Neural crest cell (in vitro differentiated cells): ENCODE measurements at places on chromosomes 12 and 14. TPM values are rescaled to one million over a fixed set of nuclear protein-coding genes. Genes with fewer than 3 reads are reported as not detected.

DNA sequence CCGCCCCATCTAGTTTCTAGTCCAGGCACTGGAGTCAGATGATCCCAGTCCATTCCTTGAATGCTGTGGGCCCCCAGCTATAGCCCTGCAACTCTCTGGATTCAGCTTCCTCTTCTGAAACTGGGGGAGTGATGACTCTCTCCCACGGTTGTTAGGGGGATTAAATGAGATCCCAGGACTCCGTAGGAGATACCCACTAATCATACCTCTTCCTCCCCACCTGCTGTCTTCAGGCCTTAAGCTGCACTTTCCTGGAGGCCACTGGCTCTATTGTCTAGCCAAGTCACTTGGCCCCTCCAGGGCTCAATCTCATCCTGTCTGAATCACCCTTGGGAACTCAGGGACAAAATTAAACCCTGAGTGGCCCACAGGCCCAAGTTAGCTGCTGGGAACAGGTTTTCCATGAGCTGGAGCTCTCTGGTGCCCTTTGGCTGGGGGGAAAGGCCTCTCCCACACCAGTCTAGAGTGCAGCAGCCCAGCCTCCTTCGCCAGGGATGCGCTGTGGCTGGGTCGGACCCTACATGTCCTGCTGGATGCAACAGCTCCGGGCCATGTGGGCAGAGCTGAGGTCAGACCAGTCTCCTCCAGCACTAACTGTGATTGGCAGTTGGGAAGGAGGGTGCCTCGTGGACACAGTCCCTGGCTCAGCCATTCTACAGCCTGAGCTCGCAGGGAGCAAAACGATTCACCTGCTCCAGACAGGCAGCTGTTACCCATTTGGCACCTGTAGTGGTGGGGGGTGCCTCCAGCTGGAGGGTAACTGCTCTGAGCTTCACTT lies 6.0 kb upstream of the ASB2 start:
- DNase-seq, result no peak

DNA sequence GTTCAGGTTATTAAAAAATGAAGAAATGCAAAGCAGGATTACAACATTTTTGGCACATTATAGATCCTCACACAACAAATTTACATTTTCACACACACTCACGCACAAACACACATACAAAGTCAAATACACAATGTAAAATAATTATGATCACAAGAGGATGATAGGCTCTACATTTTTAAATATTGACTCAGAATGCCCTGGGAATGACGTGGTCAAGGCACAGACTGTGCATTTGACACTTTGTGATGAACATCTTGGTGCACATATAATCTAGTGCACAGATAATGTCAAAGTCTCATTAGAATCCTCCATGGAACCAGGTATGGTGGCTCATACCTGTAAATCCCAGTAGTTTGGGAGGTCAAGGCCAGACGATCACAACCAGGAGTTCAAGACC lies 49.4 kb downstream of the DPF3 start:
- no peak for DNase-seq

OASL gene
- total RNA-seq, result not detected in 2 replicates

GRCh38 chr14:90373887-90374286 lies 22.9 kb upstream of the CALM1 start:
- no peak for DNase-seq

GRCh38 chr12:131142891-131143657 lies 189.4 kb downstream of the ADGRD1 start:
- DNase-seq, result no peak

LRFN5 gene
- total RNA-seq, result 1.3 and 1.5 TPM in 2 replicates

DNA sequence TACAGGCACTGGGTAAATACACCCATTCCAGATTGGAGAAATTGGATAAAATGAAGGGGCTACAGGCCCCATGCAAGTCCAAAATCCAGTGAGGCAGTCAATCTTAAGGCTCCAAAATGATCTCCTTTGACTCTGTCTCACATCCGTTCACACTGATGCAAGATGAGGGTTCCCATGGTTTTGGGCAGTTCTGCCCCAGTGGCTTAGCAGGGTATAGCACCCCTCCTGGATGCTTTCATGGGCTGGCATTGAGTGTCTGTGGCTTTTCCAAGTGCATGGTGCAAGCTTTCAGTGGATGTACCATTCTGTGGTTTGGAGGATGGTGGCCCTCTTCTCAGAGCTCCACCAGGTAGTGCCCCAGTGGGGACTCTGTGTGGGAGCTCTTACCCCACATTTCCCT lies 427.2 kb downstream of the TRHDE start:
- no peak for DNase-seq

DNA sequence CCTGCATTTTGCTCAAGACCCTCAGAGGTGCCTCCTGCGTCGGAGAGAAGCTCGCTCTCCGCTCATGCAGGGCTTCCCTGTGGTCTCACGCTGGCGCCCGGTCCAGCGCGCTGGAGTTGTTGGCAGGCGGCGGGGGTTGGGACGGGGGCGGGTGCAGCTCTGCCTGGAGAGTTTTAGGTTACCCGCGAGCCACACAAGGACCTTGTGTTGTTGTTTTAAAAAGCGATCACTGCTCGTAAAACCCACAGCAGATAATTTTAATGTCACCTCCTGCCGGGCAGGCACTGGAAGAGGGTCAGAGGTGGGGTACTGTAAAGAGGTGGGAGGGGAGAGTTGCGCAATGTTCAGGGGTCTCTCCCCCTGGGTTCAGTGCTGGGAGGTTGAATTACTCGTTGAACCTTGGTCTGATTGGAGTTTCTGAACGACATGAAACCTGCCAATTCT lies 850 bp downstream of the SMOC1 start:
- DNase-seq, result no peak

DNA sequence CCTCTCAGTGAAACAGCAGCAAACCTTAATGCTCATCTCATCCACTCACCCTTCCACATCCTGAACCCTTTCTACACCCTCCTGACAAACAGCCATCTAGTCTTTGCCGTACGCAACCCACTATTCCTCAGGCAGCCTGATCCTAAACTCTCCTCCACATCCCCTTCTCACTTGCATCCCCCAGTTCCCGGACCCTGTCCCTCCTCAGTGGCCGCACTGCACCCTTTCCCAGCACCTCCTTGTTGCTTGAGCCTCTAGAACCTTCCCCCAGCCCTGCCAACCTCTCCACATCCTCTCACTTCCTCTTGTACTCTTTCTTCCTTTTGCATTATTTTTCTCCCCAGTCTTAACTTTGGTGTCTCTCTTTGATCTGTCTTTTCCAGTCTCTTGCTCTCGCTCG lies 42.9 kb downstream of the IQSEC3 start:
- no peak for DNase-seq

ADAM20 gene
- 0.23 and 0.37 TPM in 2 replicates for total RNA-seq

DNA sequence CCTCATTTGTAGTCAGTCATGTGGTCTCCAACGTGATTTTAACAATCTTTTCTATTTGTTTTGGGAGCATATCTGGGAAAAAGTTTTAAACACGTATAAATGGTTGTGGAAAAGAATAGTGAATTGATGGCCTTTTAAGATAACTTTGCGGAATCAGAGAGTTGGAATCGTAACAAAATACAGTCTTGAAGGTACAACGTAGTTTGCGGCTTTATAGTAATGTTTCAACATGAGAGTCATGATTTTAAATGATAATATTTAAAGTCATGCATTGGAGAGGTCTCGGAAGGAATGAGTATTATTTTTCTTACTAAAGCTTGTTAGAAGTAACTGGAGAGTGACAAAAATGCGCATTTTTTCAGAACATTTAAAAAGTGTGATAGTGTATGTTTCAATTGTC lies 1.6 kb downstream of the AEBP2 start:
- no peak for DNase-seq

DNA sequence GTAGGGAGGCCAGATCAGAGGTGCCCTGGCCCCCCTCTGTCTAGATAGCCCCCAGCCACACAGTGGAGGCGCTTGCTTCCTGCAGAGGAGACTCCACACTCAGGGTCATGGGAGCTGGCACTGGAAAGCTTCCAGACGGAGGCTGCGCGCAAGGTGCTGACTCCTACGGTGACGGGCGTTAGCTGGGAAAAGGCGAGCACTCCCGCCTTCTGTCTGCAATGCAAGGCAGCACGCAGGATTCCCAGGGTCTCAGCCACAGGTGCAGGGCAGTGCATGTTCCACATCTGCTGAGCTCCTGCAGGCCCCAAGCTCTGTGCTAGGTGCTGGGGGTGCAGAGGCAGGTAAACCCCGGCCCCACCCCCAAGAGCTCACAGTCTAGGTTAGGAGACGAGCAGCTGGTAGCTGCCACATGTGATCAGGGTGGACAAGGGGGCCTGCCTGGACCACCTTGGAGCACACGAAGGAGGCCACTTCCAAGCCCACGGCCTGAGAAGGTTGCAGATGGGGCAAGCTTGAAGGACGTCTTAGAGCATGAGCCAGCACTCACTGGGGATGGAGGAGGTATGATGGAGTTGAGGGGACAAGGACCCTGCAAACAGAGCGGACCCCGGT lies 310.9 kb upstream of the DIO3 start:
- no peak for DNase-seq

DNA sequence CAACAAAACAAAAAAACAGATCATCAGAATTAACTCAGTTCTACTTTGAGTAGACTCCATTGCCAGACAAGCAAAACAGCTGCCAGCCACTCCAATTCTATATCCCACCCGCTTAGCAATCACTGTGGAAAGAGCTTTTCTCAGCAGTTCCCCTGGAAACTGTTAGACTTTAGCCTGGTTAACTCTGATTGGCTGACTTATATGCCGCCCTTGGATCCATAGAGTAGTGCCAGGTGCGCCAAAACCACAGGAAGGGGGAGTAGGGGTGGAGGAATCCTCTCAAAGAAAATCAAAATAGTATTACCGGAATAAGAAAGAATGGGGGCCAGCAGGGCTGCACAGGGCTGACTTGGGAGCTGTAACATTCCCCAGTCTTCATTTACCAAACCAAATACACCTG lies 5.4 kb upstream of the EML5 start:
- no peak for DNase-seq

- no peak for DNase-seq
Observed at GRCh38 chr14:94536836-94537235, 24.4 kb upstream of the SERPINA4 start.

- no peak for DNase-seq
Observed at GRCh38 chr12:5267603-5268423, 164.1 kb upstream of the NTF3 start.

RND1 gene
- 4.2 and 6.1 TPM in 2 replicates for total RNA-seq

KRT83 gene
- not detected in 2 replicates for total RNA-seq

HRK gene
- total RNA-seq, result 1.7 and 2.2 TPM in 2 replicates

- DNase-seq, result no peak
Observed at GRCh38 chr14:24838945-24839616, 205.1 kb upstream of the GZMB start.

- no peak for DNase-seq
Observed at GRCh38 chr14:104957146-104958113, 20.7 kb downstream of the AHNAK2 start.

DNA sequence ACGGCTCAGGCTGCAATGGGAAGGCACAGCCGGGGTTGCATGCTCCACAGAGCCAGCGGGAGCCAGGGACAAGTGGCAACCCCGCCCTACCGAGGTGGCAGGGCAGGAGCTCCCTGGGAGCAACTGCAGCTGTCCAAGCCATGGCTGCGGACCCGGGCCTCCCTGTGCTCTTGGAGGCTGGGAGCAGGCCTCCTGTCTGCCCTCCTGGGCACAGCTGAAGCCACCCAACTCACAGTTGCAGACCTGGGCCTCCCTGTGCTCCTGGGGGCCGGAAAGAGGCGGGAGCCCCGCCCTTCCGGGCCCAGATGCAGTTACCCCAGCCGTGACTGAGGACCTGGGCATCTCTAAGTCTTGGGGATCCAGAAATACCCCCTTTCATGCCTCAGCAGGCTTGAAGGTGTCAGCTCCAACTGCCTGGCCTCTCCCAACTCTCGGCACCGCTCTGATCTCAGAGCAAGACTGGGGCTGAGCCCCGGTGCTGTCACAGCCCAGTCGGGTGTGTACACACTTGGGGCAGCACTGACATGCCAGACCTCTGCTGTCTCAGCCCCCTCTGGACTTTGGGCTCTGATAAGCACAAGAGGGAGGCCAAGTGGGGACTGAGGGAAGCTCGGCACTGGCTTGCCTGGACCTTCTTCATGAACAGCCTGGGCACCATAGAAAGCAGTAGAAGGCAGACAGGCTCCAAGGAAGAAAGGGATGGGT lies 7.5 kb upstream of the RASSF9 start:
- no peak for DNase-seq

- DNase-seq, result no peak
Observed at GRCh38 chr14:68216079-68216478, 396.5 kb downstream of the RAD51B start.

POTEM gene
- not detected in 2 replicates for total RNA-seq

GRCh38 chr14:91509083-91509877 lies 830 bp downstream of the PPP4R3A start:
- peak; percentile 18 for DNase-seq

DNA sequence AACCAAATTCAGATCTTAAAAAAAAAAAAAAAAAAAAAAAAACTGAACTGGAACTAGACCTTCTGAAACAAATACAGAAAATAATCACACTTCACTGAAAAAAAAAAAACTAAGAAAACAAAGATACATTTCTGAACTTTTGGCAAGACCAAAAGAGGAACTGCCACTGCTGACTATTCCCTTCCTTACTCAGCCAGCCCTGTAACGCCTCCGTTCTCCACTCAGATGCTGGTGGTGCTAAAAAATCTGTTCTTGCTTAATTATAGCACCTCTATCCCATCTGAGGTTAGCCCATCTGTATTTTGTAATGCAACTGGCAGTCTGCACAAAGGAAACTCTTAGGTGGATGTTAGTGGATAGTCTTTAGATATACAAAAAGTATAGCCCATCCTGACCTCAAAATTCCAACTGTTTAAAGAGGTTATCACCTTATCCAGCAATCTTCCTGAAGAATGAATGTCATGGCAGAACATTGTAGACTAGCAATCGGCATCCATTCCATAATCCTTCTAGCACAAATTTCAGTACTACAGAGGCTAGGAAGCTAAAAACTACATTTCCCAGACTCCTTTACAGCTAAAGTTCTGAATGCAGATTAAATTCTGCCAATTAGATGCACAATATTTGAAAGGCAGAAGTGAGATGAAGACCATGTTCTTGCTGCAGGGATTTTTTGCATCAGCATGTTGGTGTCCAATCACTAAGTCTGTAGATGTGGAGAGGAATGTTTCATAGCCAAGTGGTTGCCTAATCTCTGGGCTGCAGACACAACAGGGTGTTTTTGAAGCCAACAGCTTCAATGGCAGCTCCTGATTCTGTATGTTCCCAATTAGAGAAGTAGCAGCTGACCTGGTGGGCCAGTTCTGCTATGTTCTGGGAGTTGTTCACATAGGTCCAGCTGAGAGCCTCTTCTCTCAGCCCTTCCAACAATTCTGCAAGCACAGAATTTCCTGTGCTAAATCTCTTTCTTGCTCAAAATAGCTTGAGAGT lies 5.7 kb downstream of the MAP3K9 start:
- DNase-seq, result no peak

MMP19 gene
- not detected in 2 replicates for total RNA-seq

C14orf93 gene
- total RNA-seq, result 11.5 and 13.6 TPM in 2 replicates

TAS2R19 gene
- 2.8 and 3.3 TPM in 2 replicates for total RNA-seq

C12orf42 gene
- total RNA-seq, result not detected in 2 replicates

- DNase-seq, result no peak
Observed at GRCh38 chr14:77344377-77344996, 23.7 kb downstream of the GSTZ1 start.

KRT71 gene
- not detected in 2 replicates for total RNA-seq

OR6C1 gene
- not detected in 2 replicates for total RNA-seq

GPR65 gene
- total RNA-seq, result not detected in 2 replicates

KRT80 gene
- total RNA-seq, result not detected in 2 replicates
